ENCODE measurements at places on chromosomes 6 and 20.

DNA sequence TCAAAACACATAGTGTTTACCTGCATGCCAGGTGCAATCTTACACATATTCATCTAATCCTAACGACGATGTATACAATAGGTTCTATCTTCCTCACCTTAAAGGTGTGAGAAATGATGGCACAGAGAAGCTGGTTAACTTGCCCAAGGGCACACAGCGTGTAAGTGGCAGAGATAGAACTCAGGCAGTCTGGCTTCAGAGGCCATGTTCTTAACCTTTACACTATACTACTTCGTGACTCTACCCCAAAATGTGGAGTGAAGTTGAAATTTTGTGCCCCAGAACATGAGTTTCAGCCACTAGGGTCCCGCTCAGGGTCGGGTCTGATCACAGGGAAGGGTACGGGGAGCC is 584 bp downstream of the VPS52 start:
- DNase-seq: no peak

- no peak for DNase-seq
Measured at GRCh38 chr20:15336011-15336410, 998.6 kb upstream of the FLRT3 start.

DNA sequence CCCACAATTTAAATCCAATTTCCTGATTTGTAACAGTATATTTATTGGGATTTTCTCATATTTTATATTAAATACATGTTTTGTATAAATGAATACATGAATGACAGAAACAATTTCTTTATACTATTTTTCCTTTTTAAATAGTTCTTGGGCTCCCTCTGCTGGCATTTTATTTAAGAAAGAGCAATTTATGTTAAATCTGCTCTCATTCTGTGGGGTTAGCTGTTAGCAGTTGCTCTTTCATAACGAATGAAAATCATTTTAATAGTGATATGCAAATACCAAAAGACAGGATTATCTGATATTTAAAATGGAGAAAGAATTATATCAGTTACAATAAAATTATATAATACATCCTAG is 118.3 kb downstream of the RALGAPA2 start:
- DNase-seq: peak; percentile 1

- DNase-seq: no peak
Measured at GRCh38 chr20:1861996-1862662, 33.1 kb upstream of the SIRPA start.

GRCh38 chr6:151425561-151425960 is 26.4 kb downstream of the RMND1 start:
- DNase-seq: no peak

GRCh38 chr6:74197310-74197709 is 501.3 kb downstream of the CD109 start:
- no peak for DNase-seq

DNA sequence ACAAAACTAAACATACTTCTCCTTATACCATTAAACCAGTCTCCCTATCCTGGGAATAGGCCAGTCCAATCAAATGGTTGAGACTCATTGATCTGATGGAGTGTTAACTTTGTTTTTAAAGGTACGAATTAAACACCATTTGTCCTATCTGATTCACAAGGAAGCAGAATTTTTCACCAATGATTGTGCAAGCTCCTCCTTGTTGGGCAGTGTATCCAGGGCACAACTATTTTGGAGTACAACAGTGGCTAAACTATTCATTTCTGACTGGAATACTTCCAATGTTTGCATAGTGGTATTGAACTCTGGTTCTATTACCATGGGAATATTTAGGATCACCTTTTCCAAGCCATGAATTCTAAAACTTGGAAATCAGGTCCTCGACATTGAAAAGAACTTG is 5.4 kb upstream of the PPP1R3G start:
- no peak for DNase-seq

Measured in GM04504 (cell line).